Stimulated activated CD4-positive, alpha-beta T cell treated with anti-CD3 and anti-CD28 coated beads, TNF-alpha, amount 100 ng/mL, for 48 hours (primary cell): ENCODE measurements at places on chromosomes 5 and 9.

- DNase-seq, result no peak
These were observed 597.3 kb upstream of the SGCD start for GRCh38 chr5:155729684-155730059.

DNA sequence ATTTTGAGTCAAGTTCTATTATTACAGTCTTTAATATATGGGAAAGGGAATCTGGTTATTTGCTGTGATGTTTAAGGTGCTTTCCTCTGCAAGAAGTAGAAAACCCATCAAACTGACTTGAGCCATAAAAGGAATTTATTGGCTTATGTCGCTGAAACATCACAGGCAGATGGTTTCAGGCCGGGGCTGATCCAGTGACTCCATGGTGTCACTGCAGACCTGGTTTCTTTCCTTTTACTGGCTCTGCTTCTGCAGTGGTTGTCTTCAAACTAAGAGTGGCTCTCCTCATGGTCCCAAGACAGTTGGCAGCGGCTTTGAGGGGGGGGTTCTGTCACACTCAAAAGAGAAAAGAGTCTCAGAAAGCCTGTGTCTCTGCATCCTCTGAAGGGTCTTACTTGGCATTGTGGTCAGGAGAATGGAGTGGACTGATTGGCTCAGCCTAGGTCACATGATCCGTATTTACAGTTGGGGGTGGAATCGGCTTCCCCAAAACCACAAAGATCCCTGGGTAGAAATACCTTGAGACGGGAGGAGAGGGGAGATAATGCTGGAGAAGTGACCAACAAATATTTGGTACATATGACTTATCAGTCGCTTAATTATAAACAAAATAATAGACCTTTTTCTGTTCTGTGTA lies 106.3 kb downstream of the DAPK1 start:
- DNase-seq, result no peak

DNA sequence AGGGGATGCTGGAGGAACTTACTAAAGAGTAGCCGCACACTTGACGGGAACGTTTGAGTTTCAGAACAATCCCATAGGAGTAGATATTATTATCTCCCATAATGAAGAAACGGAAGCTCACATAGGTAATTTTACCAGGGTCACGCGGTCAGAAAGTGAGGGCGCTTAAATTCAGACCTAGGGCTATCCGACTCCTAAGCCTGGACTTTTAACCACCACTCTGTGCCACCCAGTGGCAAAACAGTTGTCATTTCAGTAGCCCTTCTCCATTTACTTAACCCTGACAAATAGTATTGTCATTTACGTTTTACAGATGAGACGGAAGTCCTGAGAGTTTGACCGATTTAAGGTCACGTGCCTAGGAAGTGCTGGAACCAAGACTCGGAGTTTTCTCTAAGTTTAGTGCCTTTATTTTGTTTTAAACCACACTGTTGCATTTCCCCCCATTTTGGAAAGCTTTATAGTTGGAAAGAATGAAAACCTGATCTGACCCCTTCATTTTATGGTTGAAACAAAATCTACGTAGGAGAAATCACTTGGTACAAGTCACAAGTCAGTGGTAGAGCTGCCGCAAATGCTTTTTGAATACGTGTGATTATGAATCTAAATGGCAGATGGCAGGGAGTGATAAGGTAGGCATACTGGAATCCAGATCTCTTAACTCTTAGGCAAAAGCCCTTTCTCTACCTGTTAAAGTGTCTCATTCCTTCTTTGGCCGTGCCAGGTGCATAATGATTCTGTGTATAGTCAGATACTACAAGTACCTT lies 650 bp downstream of the MRRF start:
- no peak for DNase-seq

DNA sequence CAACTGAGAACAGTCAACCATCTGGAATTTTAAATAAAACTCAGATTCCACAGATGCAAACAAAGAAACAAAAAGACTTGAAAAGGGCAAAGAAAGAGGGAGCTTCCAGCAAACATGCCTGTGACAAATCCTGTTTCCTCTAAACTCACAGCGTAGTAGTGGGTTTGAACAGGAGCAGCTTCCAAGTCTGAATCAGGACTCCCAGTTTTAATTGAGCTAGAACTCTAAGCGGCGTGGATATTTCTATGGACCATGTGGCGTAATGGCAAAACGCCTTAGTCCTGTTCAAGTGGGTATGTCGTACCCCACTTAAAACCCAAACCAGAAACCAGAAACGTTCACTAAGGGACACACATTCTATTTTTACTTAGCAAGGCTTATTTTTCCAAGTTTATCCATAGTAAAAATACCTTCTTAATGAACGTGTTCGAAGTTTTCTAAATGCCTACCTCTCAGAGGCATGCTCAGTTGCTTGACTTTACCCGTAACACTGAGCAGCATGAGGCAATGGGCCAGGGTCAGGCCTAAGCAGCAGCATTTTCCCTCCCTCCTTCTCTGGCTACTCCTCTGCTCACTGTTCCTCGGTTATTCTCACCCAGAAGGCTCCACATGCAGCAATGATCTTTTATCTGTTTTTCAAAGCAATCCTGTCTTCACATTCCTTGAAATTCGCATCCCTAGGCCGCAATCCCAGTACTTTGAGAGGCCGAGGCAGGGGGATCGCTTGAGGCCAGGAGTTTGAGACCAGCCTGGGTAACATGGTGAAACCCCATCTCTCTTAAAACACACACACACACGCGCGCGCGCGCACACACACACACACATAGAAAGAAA lies 77.9 kb downstream of the FNBP1 start:
- no peak for DNase-seq
